ENCODE measurements at places on chromosomes 2 and 18. TPM values are rescaled to one million over a fixed set of nuclear protein-coding genes. Genes with fewer than 3 reads are reported as not detected.

Gene AOX1
- total RNA-seq, result 23.6 TPM

Gene SKOR2
- total RNA-seq, result not detected

Gene DPYSL5
- not detected for total RNA-seq

Gene CELF4
- not detected for total RNA-seq

Gene FBLN7
- total RNA-seq, result 3.2 TPM

Gene C2orf78
- not detected for total RNA-seq

Gene CDK15
- 4.5 TPM for total RNA-seq

Measured in fibroblast of the aortic adventitia (primary cell).